ENCODE measurements at places on chromosomes 16 and 17.

- no peak for DNase-seq
These were observed 2.7 kb upstream of the PPM1D start for GRCh38 chr17:60597297-60597696.

GRCh38 chr17:69485901-69486643 lies 71.6 kb downstream of the MAP2K6 start:
- no peak for DNase-seq

GRCh38 chr16:50652836-50653425 lies 28.2 kb downstream of the SNX20 start:
- no peak for DNase-seq

DNA sequence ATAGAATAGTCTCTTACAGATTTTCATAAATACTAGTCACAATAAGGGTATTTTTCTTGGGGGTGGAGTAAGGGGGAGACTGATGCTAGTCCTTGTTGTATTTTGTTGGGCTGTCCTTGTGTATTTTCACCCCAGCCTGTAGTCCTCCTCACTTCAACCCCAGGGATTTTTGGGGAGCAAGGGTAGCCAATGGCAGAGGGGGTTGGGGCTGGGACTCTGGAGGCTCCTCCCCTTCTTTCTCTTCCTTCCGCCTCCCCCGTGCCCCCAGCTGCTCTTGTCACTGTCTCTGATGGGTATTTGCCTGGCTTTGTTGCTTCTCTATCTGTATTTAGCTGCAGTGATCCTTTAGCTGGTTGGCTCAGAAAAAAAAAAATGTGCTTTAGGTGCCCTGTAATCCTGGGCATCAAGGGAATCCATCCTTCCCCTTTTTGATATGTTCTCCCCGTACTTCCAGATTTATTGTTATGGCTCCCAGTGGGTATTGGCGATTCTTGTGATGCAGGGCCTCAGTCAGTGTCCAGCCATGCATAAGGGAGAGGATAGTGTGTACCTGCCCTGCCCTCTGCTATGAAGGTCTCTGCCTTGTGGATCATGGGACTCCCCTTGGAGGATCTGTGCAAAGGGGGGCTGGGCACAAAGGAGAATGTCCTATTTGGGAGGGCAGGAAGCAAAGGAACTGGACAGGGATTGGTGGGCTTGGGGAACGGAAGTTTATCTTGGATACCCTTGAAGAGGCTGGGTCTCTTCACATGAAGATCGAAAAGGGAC lies 16.5 kb downstream of the SNF8 start:
- no peak for DNase-seq

DNA sequence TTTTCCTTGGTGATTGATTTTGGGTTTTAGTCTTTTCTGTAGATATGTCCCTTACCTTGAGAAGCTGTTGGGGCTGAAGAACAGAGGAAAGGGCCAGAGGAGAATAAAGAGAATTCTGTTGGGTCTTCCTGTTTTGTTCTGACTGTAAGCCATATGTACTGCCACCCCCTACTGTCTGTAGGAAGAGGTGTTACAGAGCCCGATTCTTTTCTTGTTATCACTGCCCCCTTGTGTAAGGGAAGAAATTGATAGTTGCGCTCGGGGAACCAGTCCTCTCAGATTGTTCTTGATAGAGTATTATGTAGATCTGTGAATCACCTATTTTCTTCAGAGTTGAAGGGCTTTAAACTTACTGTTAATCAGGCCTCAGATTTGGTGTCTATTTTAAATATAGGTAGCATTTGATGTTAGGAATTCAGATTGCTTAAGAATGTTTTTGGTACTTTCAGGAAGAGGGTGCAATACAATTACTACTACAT lies 2.4 kb downstream of the TANC2 start:
- peak; percentile 82 for DNase-seq

DNA sequence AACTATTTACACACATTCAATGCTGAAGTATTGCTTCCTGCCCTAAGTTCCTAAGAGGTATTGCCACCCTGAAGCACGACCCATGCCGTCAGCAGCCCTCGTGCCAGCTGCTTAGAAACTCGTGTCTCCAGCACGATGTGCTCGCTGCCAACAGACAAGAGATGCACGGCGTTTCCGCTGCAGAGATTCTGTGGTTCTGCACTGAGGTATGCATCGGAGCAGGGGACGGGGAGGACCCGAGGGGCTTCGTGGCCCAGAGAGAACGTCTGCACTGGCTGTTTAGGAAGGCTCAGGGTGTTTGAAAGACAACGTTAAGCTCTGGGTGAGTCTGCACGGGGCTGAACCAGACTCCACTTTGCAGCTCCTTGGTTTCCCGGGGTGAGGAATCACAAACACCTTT lies 82.7 kb upstream of the CREBBP start:
- no peak for DNase-seq

DNA sequence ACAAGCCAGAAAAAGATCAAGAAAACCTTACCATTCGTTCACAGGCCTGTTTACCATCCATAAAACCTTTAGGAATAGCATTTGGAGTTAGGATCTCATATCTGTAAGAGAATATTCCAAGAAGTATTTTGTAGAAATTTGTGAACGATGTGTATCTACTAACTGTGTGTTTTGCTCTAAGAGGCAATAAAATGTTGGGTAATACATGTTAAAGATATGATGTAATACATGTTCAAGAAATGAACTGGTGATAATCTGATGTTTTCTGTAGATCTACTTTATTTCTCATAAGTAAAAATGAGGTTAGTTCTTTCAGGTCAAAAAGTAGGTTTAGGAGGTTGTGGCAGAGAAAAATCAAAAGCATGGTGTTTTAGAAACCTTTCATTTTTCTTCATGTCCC lies 83.2 kb downstream of the NDEL1 start:
- no peak for DNase-seq

DNA sequence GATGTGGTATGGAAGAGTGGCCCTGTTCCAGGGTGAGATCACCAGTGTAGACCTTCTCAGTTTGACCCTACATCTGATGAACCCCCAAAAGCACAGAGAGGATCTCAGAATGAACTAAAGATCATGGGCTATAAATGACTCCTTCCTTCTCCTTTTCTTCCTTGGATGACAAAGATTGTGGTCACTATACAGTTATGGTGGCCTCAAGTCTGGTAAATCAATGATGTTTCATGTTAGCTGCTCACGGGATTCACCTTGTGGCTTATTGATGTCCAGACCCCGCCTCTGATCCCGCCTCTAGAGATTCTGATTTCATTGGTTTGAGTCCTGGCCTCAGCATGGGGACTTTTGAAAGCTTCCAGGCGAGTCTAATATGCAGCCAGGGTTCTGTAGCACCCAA lies 112.2 kb downstream of the PITPNC1 start:
- DNase-seq: no peak

- no peak for DNase-seq
These were observed 7.7 kb upstream of the ARHGAP23 start for GRCh38 chr17:38420518-38420917.

DNA sequence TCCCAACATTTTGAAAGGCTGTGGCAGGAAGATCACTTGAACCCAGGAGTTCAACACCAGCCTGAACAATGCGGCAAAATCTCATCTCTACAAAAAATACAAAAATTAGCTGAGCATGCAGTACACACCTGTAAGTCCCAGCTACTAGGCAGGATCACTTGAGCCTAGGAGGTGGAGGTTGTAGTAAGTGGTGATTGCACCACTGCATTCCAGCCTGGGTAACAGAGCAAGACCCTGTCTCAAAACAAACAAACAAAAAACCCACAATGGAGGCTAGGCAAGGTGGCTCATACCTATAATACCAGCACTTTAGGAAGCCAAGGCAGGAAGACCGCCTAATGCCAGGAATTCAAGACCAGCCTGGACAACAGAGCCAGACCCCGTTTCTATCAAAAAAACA lies 12.0 kb downstream of the APPBP2 start:
- no peak for DNase-seq

GRCh38 chr17:41308918-41309359 lies at the start of gene KRTAP16-1:
KRTAP16-1 (minus strand) TSS chr17:41309309; CDS start chr17:41309253, 56 bp downstream.
- no peak for DNase-seq

- DNase-seq: no peak
These were observed 4.7 kb downstream of the C1QTNF1 start for GRCh38 chr17:79028496-79029326.

DNA sequence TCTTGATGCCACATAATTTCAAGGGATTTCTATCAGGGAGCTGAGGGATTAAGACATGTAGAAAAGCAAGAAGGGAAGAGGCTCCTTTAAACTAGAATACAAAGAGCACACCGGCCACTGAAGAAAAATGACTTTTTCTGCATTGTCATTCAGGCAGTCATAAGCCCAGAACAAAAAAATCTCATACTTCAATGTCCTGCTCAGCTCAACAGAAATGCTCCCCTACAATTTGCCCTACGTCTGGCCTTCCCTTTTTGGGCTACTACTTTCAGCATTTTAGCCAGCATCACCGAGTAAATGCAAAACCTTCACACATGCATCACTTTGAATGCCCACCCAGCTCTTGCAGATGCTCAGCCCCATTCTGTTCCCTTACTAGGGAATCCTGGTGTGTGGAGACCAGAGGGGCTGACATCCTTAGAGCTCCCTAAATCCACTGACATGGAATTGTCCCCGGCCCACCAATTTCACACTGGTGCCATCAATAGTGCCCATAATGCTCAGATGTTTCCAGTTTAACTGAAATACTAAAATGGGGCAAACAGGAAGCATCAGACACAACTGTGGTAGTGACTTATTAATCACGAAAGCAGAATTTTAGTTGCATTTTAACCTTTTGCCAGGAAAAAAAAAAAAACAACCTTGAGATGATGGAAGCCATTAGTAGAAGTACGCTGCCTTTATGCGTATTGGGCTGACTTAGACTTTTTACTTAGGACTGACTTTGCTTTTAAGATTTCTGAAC lies 2.7 kb downstream of the MAP3K14 start:
- no peak for DNase-seq

DNA sequence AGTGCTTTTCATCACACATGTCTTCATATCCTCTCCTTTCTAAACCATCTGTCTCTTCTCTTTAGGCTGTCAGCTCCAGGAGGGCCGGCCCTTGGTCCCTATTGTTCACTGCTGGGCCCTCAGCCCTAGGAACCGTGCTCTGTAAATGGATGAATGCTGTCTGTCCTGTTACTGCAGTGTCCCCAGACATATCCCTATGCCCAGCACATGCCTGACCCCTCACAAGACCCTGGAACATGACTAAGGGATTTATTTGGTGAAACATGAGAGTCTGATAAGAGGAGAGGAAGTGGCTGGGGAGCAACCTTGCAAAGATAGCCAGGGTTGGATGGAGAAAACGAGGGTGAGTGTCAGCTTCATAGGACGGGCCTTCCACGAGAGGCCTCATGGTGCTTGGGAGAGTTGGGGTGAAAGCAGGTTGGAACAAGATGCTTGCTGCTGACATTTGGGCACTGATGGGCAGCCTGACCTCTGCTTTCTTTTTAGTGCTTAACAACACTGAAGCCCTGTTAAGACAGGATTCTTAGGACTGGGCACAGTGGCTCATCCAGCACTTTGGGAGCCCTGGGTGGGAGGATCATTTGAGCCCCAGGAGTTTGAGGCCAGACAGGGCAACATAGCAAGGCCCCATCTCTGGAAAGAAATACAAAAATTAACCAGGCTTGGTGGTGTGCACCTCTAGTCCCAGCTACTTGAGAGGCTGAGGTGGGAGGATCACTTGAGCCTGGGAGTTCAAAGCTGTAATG lies 39.0 kb downstream of the ABCC1 start:
- DNase-seq: no peak

DNA sequence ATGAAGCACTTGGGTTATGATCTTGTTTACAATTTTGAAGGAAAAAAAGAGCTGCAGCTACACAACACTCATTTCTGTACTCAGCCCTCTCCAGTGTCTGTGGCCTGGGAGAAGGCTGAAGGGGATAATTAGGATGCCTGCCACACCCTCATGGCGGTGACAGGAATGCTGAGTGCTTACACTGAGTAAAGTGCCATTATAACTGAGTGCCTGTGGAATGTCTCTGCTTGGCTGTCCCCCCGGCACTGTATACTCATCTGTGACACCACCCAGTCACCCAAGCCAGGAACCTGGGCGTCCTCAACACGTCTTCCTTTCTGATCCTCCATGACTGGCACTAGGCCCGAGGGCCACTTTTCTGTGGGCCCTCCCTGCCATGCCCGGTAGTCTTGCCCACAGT lies 3.5 kb upstream of the MRPL38 start:
- no peak for DNase-seq

DNA sequence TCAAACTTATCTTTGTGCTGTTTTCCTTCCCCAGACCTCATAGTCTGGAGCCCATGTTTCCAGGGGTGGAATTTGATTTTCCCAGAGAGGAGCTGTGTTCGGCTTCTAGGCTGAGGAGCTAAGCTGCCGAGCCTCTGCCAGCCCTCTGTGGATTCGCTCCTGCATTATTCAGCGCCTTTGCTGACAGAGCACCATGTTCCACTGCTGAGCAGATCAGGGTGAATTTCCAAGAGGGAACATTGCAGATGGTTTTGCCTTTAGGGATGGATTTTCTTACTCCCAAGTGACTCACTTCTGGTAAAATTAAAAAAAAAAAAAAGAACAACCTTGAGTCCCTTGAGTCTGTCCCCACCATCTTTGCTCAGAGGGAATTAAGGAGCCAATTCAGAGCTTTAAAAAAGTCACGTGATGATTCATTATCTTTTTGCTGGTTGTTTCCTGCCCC lies 229.5 kb downstream of the PRKCA start:
- DNase-seq: no peak

GRCh38 chr17:652314-652713 lies 62.3 kb downstream of the VPS53 start:
- DNase-seq: no peak

- DNase-seq: no peak
These were observed 30.1 kb downstream of the SLC43A2 start for GRCh38 chr17:1598399-1599095.

DNA sequence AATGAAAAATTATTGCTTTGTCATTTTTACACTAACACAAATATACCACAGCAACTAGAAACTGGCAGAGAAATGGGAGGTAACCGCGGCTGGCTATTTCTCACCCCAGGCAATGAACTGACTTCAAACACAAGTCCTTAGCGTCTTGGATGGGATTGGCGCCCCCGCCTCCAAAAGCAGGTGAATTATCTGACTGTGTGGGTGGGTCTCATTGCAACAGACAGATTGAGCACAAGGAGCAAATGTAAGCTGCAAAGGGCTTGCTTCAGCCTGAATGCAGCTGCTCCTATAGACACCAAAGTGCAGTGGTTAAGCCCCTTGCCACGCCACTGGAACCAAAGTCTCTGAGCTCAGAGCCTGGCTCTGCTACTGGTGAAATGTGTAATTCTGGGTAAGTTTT lies 225.0 kb downstream of the XYLT1 start:
- DNase-seq: no peak

GRCh38 chr17:17837380-17837821 lies 615 bp upstream of the SREBF1 start:
- DNase-seq: peak; percentile 76

DNA sequence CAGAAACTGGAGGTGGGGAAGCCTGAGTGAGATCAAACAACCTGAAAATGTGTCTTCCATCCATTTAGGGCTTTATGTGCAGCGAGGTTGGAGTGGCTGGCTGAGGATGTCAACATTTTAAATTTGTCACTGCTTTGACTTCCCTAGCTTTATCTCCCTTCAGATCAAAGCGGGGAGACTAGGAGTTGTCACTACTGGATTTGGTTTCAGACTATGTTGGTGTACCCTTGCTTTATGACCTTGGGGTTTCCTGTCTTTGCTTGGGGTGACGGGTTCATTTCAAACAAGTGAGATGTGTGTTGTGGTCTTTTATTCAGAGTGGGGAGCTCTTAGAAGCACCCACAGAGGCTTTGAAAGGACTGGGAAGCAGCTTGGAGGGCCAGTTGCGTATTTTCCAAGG lies 25.6 kb downstream of the MSI2 start:
- no peak for DNase-seq

- no peak for DNase-seq
These were observed 526 bp upstream of the MFSD6L start for GRCh38 chr17:8799570-8800212.
